ENCODE measurements at places on chromosomes 1 and 21.

GRCh38 chr21:35942211-35943144, 117.8 kb downstream of the SETD4 start:
- DNase-seq, result no peak

- DNase-seq, result peak; percentile 69
Observed at GRCh38 chr1:159826441-159827101, at the start of gene SLAMF8. SLAMF8 (plus strand) TSS chr1:159826873; CDS start chr1:159826899, 26 bp downstream.

DNA sequence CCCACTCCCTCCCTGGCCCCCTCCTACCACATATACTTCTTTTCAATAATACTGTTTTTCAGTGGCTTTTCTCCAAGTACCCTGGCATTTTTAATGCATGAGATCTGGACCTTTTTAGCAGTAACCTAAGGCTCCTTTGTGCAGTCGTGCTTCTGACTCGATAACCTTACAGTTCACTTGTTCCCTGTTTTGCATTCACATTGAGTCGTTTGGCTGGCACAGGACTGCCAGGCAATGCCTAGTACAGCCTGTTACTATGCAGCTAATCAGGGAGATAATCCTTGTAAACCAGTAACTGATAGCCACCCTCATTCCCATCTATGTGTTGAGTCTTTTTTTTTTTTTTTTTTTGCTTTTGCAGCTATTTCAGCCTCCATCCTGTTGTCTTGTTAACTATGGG, 3.7 kb downstream of the ATP1B1 start:
- DNase-seq, result no peak

- no peak for DNase-seq
Observed at GRCh38 chr1:168454211-168454815, 89.5 kb downstream of the XCL2 start.

DNA sequence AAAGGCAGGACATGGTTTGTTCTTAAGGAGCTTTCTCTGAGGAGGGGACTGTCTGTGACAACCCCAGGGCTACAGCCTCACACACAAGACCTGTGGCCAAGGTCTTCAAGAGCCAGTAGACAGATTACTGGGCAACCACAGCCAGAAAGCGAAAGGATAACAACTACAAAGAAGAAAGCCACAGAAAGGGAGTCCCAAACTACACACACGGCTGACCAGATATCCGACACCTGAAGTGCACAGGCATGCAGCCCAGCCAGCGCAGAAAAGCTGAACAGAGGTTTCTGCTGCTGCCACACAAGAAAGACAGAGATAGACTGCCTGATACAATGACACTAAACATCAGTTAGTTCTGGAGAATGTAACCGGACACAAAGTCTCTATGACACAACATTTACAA, 21.4 kb upstream of the NADK start:
- DNase-seq, result no peak

DNA sequence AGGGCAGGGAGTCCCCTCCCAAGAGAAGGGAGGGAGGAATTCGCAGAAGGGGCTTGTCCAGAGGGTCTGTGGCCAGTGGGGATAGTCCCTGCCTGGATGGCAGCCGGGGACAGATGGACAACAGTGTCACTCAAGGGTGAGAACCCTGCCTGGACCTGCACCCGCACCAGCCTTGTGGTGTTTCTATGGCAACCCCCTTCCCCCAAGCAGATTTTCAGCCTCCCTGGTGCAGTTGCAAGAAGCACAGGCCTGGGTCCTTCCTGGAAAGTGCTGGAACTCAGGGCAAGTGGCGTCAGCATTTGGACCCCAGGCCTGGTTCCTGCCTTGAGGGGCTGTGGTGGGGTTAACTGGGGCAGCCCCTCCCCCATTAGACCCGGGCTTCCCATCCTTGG, 83.8 kb upstream of the ACTL8 start:
- DNase-seq, result no peak

GRCh38 chr1:230910755-230911117, 42.4 kb upstream of the C1orf198 start:
- no peak for DNase-seq

DNA sequence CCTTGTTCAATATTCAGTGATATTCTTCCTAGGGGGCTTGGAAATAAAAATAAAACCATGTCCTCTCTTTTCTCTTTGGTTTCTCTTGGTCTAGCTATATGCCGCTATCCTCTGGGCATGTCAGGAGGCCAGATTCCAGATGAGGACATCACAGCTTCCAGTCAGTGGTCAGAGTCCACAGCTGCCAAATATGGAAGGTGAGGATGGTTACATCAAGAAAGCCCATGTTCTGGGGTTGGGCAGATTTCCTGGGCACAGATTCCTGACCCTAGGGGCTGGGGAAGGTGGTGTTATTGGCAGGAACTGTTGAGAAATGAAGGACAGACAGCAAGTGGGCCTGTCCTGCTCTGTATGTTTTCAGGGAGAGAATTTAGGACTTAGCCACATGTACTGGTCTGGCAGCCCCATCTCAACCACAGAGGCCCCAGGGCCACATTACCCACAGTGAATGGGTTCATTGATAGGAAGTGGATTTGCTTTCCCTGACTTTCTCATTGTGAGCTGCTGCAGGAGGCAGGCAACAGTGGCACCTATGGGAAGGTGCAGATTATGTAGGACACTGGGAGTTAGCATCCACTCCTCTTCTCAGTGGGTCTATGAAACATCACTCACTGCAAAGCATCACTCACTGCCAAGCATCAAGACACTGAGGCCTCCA, 37.4 kb upstream of the HSD17B7 start:
- no peak for DNase-seq

- DNase-seq, result no peak
Observed at GRCh38 chr1:163535807-163536206, 214.1 kb downstream of the NUF2 start.

DNA sequence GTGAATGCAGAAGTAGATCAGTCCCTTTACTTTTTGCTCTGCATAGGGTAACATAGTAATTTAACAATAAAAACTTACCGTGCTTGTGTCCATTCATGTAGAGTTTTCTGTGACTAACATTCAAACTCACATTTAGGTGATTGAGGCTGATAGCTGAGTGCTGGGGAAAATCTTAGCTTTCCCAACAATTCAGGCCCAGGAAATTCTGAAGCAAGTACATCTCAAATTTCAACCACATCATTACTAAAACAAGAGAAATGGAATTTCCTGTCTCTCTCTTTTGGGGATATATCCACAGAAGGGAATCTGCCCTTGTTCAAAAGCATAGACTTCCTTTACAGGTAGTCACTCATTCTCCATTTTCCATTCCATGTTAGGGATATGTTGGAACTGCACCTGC, 33.1 kb upstream of the C1orf146 start:
- no peak for DNase-seq

GRCh38 chr1:219931033-219931432, 2.7 kb upstream of the SLC30A10 start:
- DNase-seq, result no peak

DNA sequence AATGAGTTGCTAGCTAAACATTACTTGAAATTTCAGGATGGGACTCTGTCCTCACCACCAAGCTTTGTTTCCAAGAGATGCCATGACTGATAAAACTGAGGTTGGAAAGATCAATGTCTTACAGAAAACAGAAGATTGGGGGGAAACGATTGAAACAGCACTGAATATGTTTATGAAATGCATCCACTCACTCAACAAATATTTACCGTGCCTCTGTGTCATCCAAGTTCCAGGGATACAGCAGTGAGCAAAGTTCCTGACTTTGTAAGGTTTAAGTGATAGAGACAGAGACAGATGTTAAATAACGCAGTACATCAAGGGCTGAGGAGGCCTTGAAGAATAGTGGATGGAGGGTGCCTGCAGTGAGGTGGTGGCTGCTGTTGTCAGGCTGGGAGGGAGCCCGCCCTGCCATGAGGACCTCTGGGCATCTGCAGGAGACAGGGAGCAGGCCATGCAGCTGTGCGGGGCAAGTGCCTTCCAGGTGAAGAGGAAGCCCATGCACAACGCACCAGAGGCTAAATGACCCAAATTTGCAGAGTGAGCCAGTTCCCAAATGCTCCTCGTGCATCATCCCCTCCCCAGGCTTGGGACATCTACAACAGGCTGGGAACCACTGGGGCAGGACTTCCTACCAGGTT, 108.0 kb downstream of the HLCS start:
- DNase-seq, result no peak

GRCh38 chr1:1162597-1163537, 10.8 kb upstream of the TTLL10 start:
- no peak for DNase-seq

- DNase-seq, result no peak
Observed at GRCh38 chr21:45570826-45571601, 28.8 kb upstream of the SLC19A1 start.

DNA sequence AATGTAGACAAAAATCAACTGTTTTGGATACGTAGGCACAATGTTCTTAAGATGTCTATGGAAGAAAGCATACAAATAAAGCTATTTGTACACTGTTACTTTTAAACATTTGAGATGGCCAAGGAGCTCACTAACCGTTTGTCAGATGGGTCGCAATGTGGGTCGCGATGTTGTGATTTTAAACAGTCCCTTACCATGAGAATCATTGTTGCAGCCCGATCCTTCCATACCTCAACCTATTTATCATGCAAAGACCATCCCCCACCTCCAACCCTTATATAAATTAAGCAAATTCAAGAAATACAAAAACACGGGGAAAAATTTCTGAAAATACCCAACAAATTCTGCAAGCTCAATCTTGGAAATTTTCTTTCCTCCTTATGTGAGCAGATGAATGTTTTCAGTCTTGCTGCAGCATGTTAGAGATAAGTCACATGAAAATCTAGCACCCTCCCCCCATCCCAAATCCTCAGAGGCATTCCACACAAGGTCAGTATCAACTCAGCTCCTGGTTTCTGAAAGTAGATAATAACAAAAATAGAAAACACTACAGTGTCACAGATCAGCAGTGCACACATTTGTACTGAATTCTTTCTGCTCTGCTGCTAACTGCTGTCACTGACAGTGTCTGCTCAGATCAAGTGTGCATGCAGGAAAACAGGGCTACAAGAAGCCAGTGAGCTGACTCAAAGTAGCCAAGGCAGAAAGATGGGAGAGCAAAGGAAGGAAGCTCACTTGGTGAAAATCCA, 92.9 kb upstream of the TTC39A start:
- no peak for DNase-seq

DNA sequence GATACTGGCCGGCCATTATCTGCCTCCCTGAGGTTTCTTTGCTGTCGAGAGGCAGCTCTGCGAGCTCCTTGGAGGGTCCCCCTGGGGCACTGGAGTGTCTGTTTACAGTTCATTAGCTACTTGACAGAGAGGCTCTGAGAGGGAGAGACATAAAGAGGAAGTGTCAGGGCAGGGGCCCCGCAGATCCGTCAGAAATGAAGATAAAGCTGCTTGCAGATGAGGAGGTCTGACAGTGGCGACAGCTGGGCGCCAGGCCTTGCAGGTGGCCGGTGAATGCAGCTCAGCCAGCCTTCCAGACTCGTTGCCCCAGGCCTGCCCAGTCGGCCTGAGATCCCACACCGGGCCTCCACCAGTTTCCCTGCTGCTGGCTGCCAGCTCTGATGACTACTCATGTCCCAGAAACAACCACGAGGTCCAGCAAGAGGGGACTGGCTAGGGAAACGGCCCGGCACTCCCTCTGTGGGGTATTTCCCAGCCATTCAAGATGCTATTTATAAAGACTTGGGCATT, 84.7 kb downstream of the DISP3 start:
- no peak for DNase-seq

DNA sequence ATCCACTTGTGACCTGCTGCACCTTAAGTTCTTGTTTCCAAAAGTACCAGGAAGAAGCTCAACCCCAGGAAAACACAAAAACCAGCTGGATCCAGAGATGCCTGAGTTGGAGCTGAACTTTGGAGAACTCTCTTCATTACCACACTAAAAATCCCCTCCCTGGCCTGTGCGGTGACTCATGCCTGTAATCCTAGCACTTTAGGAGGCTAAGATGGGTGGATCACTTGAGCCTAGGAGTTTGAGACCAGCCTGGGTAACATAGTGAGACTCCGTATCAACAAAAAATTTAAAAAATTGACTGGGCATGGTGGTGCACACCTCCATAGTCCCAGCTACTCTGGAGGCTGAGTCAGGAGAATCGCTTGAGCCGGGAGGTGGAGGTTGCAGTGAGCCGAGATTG, 6.2 kb downstream of the MAP1LC3C start:
- DNase-seq, result no peak

DNA sequence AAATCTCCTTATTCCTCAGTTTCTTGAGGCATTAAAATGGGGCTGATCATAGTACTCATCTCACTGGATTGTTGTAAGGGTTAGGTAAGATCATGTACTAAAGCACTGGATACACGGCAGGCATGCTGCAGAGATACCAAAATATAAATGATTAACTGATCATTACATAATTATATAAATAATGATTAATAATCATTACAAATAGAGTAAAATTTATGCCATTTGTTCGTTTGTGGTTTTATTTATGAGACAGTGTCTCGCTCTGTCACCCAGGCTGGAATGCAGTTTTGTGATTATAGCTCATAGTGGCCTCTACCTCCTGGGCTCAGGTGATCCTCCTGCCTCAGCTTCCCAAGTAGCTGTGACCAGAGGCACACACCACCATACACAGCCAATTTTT, 140.7 kb downstream of the HHAT start:
- DNase-seq, result no peak

DNA sequence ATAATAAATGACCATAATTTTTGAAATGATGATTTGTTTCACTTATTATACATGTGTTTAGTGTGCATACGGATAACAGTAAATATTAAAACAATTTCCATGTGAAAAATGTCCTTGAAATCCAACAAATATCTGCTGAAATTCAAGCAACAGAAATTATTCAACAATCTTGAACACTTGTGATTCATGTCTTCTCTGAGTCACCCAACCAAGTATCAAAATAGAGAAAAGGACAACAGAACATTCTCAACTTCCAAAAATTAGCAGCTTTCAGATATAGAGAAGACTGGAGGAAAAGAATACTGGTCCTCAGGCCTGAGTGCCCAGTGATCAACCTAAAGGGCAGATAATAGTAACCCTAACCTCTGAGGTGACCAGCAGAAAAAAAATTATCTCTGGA, 90.8 kb downstream of the VAV3 start:
- DNase-seq, result no peak

GRCh38 chr1:44251989-44252671, 38.9 kb downstream of the DMAP1 start:
- DNase-seq, result no peak

DNA sequence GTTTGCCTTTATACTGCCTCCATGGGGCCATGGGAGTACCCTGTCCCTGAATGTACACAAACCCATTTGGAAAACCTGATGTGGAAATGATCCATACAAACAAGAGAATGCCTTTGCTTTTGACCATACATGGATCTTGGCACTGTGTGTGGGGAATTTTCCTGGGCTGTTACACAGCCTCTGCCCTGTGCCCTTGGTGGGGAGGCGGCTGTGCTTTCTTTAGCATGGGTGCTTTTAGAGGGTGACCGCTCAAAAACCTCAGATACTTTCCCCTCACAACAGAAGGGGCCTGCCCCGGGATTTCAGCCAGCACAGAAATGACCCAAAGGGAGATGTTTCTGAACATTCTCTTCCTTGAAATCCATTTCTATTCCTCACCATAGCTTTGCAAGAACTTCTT, 194.8 kb downstream of the LMO4 start:
- no peak for DNase-seq

DNA sequence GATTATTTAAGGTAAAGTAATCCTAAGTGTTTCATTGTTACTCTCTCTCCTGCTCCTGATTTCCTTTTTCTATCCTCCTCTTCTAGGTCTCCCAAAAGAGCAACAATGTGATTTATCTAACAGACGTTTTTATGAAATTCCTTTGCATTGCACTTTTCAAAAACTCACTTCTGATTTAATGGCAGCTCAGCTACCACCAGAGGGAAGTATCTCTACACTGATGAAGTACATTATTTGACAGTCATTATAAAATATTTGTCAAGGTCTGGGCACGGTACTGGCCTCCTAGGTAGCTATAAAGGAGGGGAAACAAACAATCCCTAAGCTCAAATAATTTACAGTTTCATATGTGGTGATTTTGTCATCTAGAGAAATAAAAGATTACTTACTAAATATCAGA, 15.6 kb downstream of the TMPRSS15 start:
- DNase-seq, result no peak
